Kidney glomerular epithelial cell (primary cell): ENCODE measurements at places on chromosomes 6 and 20.
A peak's percentile ranks its signal among the peaks of the same experiment; 100 is the strongest.

DNA sequence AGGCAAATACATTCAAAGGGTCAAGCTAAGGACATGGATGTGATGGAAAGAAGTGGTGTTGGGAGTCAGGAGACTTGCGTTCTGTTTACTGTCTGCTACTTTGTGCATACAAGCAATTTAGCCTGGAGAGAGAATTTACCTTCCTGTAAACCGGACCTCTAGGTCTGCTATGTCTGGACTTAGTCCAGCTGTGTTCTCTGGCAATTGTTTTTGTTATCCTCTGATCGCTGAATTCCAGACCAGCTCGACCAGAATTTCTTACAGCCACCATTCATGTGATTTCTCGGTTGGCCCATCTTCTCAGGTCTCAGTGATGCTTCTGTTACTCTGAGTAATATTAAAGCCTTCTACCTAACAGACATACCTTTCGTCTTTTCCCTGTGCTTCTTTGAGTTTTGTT lies 75.2 kb downstream of the LRRC1 start:
- DNase-seq, result peak; percentile 38

DNA sequence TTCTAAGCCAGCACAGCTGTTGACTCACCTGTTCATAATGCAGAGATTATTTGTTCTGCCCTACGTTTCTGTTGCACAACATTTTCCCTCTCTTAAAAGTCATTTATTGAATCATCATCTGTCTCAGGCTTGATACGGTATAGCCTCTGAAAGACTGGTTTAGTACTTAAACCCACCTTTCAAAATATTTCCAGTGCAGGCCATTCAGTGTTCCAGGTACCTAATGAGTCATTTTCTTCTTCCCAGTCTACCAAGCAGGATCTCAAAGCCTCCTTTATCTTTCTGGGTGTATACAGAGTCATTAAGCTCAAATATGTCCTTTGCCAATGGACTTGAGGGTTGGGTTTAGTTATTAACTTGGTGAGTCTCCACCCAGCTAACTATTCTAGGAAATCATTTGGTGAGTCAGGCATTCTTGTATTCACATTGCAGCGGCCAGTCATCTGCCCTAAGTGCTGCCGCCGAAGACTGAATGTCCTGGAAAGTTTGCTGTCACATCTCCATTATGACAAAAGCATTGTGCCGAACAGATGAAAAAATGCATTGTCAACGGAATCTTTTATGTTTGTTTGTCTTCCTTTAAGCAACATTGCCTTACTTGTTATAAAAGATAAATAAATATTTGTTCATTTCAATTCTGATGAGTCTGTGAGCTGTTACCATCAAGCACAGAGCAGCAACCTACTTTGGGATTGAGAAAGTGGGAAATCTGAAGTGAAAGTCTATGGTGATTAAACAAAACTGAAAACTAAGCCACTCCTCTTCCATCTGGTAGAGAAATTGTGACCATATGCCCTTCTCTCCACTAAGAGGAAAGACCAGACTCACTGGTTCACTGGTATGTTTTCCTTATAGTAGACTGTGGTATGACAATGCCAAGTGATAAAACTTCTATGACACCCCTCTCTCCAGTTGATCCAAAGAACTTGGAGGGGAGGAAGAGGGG lies 14.3 kb upstream of the FAM135A start:
- DNase-seq, result peak; percentile 97

DNA sequence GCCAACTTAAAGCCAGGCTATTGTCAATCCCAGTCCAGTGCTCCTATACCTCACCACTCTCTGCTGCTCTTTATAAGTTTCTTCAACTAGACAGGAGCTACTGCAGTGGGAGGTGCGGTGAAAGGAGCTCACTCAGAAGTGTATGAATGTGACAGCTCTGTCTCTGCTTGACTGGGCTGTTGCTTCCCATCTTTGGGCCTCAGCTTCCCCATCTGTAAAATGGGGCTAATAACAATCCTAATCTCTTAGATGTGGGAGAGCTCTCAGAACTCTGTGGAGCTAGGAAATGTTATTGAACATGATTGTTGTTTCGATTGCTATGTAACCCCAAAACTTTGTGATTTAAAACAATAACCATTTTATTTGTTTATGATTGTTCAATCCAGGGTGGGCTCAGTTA lies 8.4 kb upstream of the RALY start:
- DNase-seq, result no peak

DNA sequence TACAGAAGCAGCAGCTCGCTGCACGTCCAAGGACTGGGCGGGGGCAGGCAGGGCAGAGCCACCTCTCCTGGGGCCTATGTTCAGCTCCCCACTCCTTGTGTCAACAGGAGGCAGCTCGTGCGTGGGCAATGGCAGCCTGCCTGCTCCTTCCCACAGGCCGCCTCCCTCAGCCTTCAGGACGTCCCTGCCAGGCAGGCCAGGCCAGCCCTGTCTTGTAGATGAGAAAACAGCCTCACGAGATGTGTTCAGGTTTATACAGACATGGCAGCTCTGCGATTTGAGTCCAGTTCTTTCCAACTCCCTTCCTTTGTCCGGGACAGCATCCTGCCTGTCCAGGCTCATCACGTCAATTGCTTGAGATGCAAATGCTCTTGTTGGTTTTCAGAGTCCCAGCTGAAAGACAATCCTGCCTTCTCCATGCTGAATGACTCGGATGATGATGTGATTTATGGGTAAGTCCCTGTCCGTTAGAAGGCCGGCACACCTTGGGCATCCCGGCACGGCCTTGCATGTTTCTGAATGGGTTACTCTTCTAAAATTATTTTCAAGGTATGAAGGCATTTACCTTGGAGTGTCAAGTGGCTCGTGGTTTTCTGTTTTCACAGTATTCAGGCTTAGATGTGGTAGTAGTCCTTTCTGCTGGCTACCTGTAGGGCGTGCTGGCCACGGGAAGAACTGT lies 13.5 kb downstream of the DYNLT1 start:
- no peak for DNase-seq

DNA sequence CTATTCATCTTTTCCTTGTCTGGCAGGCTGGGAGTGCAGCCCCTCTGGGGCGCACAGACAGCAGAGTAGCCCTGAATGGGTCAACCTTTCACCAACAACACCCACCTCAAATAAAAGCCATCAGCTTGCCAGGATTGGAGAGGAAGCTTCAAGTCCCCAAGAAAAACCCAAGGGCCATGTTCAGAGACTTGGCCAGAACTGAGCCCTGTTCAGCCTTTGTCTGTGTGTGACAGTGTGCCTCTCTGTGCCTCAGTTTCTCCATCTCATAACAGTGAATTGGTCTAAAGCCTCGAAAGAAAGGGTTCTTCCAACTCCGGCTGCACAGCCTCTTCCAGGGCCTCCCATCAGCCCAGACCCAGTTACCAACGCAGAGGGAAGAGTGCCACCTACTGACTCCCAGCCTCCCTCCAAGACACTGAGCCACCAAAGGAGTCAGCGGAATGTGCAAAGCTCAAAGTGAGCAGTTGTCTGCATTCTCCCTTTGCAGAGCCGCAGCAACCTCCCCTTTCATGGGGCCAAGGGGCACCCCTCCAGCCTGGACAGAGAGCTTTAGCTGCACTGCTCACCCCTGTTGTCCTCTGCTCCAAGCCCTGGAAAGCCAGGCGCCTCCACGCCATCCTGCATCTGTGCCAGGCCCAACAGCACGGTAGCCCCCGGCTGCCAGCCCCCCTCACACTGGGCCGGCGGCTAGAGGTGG lies 82.7 kb upstream of the TOP1 start:
- DNase-seq, result no peak

DNA sequence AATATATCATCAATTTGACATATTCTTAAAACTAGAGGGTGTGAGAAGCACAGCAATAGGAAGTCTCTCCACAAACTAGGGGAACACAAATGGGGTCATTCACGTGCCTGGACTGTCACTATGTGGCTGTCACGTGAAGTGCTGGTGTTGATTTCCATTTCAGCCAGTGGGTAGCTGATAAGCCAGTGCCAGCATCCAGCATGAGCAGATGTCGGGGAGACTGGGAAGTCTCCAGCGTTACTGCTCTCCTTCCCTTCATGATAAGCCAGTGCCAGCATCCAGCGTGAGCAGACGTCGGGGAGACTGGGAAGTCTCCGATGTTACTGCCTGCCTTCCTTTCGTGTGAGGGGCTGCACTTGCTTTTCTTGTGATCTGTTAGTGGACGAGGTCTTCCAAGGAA lies 5.6 kb upstream of the SLC17A9 start:
- DNase-seq, result no peak
